ENCODE measurements at places on chromosomes 5 and 9.

DNA sequence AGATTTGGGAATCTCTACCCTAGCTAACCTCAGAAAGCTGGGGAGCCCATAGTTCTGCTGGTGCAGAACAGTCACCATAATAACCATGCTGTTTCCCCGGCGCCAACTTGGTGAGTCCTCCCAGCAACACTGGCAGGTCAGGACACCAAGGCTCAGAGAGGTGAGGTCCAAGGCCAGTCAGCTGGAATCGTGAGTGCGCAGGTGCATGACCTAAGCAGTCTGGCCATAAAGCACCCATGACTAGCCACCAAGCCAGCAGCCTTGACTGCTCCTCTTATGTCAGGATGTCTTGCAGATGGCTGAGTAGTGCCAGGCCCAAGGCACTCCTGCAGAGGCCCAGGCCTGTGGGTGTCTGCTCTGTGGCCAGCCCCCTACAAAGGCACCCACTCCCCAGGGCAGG lies 2.6 kb downstream of the RNF44 start:
- no peak for DNase-seq

- DNase-seq: no peak
Observed at GRCh38 chr5:26553079-26553478, 485.3 kb downstream of the CDH9 start.

DNA sequence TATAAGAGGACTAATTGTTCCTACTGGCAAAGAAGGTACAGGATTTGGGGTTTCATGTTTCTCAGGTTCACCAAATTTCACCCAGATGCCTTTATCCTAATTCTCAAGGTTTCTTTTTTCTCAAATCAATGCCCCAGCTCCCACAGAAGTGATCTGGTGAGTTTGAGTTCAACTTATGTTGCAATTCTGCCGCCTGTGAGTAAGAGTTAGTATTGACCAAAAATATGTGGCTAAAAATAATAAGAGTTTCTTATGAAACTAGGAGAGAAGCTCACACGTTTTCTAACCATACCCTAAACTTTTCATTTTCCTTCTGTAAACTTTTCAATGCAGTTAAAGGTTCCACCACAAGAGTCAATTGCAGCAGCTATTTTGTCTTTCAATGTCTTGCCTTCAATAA lies 15.1 kb downstream of the SLCO6A1 start:
- no peak for DNase-seq

DNA sequence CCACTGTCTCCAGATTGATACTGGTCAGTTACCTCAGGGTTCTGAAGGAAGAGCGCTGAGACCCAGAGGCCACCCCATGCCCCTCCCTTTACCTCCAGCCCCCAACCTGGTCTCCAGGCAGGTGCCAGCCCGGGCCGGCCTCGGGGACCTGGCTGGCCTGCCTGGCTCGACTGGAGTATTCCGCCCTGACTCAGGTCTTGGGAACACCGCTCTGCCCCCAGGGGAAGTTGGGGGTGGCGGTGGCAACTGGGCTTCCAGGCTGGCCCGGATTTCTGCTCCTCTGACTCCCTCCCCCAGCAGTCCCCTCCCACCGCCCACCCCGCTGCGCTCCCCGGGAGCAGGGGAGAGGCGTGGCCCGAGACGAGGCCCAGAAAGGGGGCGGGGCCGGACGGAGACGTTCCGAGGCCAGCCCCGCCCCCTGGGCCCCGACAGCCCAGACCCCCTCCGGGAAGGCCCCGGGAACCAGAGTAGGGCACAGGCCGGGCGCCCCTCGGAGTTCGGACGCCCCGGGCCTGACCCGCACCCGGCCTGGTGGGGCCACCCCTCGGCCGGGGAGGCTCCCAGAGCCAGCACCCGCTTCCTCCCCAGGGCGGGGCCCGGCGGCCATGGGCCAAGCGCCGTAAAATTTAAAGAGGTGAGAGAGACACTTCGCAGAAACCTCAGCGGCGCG lies 82.5 kb upstream of the ZBTB43 start:
- DNase-seq: peak; percentile 67

DNA sequence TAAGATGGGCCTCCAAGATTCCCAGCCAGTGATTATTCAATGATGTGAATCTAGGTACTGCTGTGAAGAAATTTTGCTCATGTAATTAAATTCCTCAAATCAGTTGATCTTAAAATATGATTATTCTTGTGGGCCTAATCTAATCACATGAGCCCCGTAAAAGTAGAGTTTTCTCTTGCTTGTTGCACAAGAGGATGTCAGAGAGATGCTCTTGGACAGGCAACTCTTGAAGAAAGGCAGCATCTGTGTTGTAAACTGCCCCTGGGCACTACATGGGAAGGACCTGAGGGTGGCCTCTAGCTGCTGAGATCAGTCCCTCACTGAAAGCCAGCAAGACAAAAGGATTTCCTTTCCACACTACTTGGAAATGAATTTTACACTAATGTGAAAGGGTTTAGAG lies 132.9 kb downstream of the TRPM3 start:
- DNase-seq: no peak

DNA sequence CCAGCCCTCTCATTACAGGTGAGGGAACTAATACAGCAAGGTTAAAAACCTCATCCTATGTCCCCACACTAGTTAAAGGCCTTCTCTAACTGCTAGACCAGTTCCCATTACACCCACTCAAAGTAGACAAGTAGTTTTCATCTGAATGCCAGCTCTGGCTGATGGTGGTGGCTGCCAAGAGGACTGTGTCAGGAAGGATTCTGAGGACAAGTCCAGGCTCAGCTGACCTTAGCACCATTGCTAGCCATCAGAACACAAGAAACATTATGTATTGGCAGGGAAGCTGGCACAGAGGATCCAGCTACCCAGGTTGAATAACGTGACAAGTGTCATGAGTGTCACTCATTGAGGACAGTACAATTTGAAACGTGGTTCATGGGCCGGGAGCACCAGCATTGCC lies 163.4 kb downstream of the HSD17B3 start:
- DNase-seq: no peak

All from bone marrow (tissue), 2 donors.